A172 (cell line): ENCODE measurements at places on chromosomes 1 and 21.

DNA sequence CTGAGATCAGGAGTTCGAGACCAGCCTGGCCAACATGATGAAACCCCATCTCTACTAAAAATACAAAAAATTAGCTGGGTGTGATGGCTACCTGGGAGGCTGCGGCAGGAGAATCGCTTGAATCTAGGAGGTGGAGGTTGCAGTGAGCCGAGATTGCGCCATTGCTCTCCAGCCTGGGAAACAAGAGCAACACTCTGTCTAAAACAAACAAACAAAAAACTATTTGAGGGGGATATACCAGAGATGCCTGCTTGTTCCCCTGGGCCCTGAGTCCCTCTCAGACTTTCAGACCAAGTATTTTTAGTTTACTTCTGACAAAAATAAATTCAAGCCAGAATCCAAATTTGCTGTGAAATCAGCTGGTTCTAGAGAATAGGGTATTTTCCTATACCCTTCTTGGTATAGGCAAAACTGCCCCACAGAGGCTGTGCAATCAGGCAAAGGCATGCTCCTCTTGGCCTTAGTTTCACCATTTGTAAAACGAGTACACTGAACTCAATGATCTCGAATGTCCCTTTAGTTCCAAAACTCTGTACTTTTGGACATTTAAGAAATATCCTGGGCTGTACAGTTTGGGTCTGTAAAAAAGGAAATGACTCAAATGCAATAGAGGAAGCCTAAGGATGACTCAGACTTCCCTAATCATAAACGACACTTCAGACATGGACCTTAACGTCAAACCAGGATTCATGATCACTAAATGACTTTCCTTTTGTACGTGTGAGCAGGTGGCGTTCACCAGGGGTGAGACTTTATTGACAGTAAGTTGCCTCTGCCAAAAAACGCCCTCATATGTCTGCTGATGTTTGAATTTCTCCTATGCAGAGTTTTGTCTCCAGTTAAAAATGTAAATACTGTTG, 16.1 kb downstream of the ENSA start:
- DNase-seq, result peak; percentile 97

- DNase-seq, result no peak
Observed at GRCh38 chr1:113928187-113928930, 765 bp upstream of the HIPK1 start.

DNA sequence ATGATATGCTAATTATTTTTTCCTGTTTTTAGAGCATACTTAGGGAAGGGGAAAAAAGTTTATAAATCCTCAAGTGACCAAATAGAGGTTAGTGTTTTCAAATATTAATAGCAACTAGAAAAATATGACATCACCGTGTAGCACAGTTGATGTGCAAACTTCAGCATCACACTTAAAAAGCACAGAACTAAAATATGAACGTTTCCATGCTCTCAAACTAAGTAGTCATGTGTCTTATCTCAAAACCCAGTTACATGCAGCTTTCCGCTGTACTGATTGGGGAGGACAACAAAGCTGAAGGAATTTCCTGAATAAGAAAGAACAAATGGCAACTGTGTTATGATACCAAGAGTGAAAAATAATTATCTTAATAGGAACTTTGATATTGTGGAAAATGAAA, 903.7 kb downstream of the ADGRL2 start:
- DNase-seq, result no peak

DNA sequence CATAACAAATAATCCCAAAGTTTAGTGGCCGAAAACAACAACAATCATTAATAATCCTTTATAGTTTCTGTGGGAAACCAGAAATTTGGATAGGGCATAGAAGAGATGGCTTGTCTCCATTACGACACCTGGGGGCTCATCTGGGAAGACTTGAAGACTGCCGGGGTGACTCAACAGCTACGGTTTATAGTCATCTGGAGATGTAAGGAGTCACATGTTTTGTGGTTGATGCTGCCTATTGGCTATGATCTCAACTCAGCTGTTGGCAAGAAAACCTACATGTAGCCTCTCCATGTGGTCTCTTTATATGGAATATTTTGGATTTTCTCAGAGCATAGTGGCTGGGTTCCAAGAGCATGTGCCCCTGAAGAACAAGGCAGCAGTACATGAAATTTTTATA, 29.3 kb upstream of the TSPAN2 start:
- no peak for DNase-seq

DNA sequence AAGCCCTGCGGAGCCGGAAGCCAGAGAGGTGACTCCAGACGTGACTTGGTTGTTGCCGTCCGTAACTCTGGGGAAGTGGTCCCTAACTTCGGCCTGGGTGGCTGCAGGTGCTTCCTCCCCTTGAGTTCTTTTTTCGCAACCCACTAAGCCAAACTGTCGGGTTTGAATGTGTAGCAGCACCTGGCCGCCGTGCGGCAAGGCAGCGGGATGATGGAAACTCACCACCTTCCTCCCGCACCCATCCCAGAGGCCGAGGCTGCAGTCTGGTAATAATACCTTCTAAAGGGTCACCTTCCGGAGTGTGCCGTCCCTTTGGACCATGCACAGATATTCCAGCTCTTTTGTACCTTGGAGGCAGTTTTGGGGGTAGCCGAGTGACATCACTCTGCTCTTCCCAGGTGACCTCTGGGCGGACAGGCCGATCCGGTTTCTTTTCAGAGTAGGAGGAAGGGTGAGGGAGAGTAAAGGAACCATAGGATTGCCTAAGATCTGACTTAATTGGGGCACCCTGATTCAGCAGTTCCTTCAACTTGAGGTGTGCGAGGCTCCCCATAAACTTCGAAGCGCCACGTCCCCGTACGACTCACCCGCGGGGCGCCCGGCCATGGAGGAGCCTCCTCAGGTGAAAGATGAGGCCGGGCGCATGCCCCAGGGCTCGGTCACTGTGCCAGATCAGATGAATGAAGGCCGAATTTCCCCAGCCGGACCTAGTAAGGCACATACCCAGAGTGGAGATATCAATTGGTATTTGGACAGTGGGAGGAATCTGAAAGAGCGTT, 1.0 kb downstream of the KCNK1 start:
- no peak for DNase-seq

DNA sequence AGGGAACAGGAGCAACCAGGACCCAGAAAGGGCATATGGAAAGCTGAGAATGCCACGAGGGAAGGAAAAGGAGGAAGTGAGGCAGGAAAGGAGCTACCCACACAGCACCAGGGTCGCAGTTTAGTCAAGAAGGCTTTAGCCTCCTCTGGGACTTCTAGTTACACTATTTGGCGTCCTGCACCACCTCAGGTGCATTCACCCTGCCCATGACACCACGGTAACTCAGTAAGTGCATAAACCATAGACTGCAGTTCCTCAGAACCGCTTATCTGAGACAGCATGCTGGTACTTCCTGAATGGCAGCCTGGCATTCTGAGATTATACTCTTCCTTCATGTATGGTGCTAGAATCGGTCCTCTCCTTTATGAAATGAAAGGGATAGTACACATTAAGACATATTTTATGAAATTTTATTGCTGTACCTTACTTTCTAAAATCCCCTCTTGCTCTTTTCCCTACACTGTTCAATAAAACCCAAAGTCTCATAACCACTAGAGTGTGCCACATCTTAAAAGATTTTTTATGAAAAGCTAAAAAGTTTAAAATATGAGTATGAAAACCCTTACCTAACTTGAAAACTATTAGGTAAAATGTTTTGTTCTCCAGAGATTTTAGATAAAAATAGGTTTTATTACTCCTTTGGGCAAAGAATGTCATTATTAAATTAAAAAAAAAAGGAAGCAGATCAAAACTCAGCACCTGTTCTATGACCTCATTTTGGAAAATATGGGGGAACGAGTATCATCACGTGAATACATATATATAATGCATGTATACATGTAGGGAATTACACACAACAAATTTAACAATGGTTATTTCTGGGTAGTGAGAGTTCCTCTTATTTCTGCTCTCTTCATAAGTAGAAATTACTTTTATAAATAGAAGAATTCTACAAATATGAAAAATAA, 67.3 kb downstream of the VAV3 start:
- no peak for DNase-seq

- DNase-seq, result no peak
Observed at GRCh38 chr1:80413969-80414368, 1386.8 kb upstream of the ADGRL2 start.

DNA sequence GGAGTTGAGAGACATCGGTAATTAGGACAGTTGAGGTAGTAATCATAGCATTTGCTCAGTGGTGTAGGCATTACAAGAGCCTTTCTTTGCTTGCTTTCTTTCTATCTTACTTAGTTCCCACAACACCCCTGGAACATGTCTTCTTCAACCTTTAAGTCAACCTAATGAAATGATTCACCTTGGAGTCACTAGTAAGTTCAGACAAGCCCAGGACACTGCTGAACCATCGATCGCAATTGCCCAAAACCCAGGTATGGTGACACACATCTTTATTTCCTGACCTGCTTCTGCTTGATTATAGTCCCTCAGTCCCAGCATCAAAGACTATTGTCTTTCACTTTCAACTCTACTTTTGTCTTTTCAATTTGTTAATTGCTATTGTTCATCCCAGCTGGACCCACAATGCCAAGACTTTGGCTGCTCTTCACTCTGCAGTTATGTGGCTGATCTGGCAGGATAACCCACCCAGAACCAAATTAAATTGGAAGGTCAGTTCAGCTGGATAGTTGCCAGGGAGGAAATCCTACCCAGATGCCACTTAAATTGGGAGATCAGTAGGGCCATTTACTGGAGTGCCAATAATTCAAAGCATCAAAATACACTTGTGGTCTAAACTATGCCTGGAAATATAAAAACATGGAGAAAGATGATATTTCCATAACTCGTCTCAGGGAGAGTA, 272.9 kb downstream of the RWDD3 start:
- no peak for DNase-seq

GRCh38 chr1:234582186-234582585, 27.8 kb downstream of the IRF2BP2 start:
- DNase-seq, result no peak

GRCh38 chr1:110216844-110217444, 6.8 kb downstream of the KCNC4 start:
- no peak for DNase-seq

- no peak for DNase-seq
Observed at GRCh38 chr1:170075186-170075585, 691 bp upstream of the KIFAP3 start.

DNA sequence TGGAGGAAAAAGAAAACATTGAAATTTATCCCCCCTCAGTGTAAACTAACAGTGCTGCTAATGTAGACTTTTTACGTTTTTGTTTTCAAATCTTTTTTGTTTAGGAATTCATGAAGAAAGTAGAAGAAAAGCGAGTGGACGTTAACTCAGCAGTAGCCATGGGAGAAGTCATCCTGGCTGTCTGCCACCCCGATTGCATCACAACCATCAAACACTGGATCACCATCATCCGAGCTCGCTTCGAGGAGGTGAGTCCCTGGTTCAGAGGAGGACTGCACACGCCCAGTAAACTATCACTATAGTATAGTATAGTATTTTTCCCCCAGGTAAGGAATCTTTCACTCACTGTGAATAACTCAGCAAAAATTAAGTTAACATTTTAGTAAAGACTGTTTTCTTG, 37.8 kb upstream of the BMP8A start:
- DNase-seq, result peak; percentile 22

GRCh38 chr1:47852006-47852718, 145.0 kb downstream of the TRABD2B start:
- DNase-seq, result no peak

- no peak for DNase-seq
Observed at GRCh38 chr21:30211071-30211470, 4.8 kb downstream of the CLDN8 start.

DNA sequence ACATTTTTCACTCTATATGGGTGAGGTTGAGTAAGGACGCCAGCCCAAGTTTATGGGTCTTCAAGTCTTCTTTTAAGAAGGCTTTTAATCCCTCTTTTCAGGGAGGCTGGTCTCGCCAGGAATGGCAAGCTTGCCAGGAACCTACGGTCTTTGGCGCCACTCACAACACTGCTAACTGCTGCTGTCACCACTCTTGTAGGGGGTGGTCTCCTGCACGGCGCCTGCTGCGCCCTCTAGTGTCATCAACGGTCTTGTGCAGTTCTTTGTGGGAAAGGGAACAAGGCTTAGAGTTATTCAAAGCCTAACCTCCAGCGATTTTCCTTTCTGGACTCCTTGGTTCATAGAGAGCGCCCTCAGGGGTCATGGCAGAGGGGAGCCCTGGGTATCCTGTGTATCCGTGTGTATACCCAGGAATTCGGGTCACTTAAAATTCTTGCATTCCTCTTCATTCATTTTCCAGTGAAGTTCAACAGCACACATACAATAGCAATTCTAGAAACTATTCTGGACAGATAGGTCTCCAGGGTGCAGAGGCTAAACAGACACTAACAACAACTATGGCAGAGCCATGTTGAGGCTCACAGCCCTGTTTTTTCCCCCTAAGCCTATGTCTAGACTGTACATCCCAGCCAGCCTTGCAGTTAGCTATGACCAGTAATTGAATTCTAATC, 392.8 kb upstream of the CAMK1G start:
- DNase-seq, result peak; percentile 77

DNA sequence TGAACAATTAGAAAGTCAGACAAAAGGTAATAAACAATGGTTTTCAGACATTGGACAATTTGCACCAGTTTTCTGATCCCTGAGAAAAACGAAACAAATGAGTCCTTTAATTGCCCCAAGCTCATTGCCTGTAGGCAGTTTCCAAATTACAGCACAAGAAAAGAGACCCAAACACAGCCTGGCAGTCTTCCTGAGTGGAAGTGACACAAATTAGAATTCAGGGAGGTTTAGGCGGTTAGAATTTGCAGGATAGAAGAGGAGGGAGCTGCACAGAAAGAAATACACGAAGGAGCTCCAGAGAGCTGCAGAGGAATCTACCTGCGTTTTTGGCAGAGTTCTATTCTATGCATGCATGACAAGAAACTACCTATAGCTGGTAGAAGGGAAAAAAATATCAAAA, 115.7 kb downstream of the PIGK start:
- DNase-seq, result no peak

DNA sequence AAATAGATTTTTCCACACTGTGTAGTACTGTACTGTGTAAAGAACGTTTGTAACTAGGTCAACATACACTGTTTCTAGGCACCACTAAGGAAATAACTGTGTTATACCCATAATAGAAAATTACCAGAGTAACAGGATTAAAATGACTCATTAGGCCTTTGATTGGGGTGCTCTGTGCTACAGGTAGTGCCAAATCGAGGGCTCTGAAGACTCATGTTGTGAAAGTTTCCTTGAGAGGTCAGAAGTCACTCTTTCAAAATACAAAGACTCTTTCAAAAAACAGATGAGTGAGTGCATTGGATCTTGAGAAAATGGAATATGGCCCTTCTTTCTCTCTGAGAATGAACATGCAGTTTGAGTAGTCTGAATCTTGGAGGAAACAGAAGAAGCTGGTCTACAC, 143.0 kb downstream of the MRPL39 start:
- no peak for DNase-seq

- no peak for DNase-seq
Observed at GRCh38 chr21:46637952-46638746, 2.7 kb downstream of the PRMT2 start.
